Sigmoid colon (tissue), 7 donors: ENCODE measurements at places on chromosomes 3 and 15. TPM values are rescaled to one million over a fixed set of nuclear protein-coding genes. Genes with fewer than 3 reads are reported as not detected.

Gene RPP14
- total RNA-seq = 16.7 TPM

Gene FSD2
- not detected for total RNA-seq

Gene FRMD5
- total RNA-seq = 0.66 TPM

Gene IMP3
- 117 TPM for total RNA-seq

Gene ACVR2B
- total RNA-seq = 9.1 TPM

DNA sequence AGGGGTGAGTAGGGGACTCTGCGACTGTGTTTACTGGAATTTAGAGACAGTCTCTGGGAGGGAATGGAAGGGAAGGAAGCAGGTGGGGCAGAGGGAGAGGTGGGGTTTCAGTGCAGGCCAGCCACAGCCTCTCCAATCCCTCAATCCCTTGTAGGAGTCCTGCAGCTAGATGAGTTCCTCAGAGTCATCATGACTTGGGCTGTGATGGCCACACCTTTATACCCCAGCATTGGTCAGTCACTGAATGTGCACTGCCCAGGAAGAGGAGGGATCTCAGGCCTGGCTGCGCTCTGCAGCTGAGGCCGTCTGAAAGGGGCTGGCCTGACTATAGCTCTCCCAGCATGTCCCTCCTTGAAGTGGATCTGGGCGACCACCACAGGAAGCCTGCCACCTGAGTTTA, 67.3 kb upstream of the GLCE start:
- H3K36me3 ChIP-seq = no peaks in the 10 kb centered on the region
- peaks cover 3% of the 10 kb centered on the region for H3K27me3 ChIP-seq
- H3K4me1 ChIP-seq = no peaks in the 10 kb centered on the region
- no peak overlapping the region for H3K27ac ChIP-seq

- no peak overlapping the region for H3K27ac ChIP-seq
- peaks cover 14% of the 10 kb centered on the region for H3K4me1 ChIP-seq
- no peak overlapping the region for H3K4me3 ChIP-seq
- no peaks in the 10 kb centered on the region for H3K36me3 ChIP-seq
- no peak for DNase-seq
- no peaks in the 10 kb centered on the region for H3K27me3 ChIP-seq
These were observed 481.0 kb upstream of the PROK2 start for GRCh38 chr3:72266016-72266370.

DNA sequence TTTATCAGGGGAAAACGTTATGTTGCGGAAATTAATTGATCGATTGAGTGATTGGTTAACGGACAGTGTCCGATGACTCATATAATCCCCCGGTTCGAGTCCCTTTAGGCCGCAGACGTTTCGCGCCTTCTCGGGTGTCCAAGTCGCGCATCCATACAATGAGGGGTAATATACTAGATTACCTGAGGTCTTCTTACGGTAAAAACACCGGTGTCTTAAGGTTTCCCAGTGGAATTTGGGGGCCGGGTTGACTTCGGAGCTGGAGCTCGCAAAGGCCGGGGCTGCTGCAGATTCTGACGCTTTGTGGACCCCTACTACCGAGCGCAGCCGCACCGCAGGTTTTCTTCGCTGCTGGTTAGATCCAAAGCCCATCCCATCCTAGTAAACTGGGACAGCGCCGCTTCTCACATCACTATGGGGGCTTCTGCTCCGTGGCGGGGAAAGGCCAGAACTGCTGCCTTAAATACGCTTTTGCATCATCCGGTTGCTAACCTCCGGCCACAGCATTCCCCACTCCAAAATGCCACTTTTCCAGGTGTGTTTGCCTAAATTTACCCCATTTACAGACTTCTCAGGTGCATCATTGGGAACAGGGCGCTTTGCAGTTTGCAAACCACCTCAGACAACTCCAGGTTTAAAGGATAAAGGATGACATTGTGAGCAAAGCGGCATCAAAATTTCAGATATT, 858 bp upstream of the SACM1L start:
- no peaks in the 10 kb centered on the region for H3K27me3 ChIP-seq
- H3K27ac ChIP-seq = peak overlapping the region; percentile 94
- peaks cover 10% of the 10 kb centered on the region for H3K36me3 ChIP-seq
- peak overlapping the region; percentile 76 for H3K4me3 ChIP-seq
- no peak for DNase-seq

DNA sequence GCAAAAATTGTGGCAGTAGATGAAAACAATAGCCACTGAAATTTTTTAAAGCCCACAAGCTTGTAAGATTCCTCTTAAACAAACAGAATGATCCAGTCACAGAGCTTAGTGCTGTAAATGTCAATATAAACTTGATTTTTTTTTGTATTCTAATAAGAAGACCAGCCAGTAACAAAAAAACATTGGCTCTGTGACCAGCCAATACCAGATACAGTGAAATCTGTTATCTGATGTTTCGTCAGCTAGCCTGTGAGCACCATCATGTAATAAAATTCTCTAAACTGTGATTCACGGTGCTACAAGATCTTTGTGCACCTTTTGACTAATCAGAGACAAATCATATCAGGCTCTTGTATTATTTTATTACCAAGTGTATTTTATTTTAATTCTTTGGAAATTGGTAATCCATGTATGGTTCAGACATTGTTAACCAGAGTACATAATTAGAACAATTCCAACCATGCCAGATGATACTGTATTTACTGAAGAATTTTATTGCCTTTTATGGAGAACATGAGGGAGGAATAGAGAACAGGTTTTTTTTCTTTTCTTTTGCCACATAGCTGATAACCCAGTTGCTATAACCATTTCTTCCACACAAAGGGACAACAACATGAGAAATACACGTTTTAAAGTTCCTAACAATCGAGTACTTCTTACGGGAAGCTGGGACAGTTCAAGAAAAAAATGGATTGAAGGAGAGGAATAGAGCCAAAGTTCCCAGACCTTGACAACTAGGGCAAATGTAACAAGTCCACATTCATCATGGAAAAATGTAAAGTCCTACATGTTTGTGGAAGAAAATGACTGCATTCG, 71.9 kb downstream of the FILIP1L start:
- no peaks in the 10 kb centered on the region for H3K27me3 ChIP-seq
- H3K4me1 ChIP-seq = peaks cover 61% of the 10 kb centered on the region
- no peak for DNase-seq
- no peak overlapping the region for H3K4me3 ChIP-seq

- DNase-seq = peak; percentile 73
- H3K4me1 ChIP-seq = peaks cover 37% of the 10 kb centered on the region
- H3K36me3 ChIP-seq = no peaks in the 10 kb centered on the region
- H3K27me3 ChIP-seq = no peaks in the 10 kb centered on the region
These were observed 24.0 kb downstream of the ABI3BP start for GRCh38 chr3:100968932-100969906.

DNA sequence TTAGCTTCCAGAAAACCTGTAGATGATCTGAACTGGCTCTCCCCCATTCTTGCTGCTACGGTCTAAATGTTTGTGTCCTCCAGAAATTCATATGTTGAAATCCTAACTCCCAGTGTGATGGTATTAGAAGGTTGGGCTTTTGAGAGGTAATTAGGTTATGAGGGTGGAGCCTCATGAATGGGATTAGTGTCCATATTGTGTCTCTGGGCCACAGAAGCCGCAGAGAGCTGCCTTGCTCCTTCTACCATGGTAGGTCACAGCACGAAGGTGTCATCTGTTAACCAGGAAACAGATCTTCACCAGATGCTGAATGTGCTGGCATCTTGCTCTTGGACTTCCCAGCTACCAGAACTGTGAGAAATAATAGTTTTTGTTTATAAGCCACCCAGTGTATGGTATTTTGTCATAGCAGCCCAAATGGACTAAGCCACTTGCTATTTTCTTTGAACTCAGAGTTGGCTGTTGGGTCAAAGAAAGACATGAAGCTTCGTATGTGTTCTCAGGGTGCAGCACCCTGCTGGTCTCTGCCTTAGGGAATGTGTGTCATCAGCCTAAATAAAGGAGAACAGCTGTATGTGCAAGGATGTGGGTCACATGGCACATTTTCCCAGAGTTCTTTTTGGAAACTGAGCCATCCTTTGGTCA, 317.5 kb upstream of the SLCO3A1 start:
- no peak for DNase-seq
- H3K4me3 ChIP-seq = no peak overlapping the region
- no peaks in the 10 kb centered on the region for H3K27me3 ChIP-seq
- no peaks in the 10 kb centered on the region for H3K36me3 ChIP-seq
- H3K4me1 ChIP-seq = peaks cover 24% of the 10 kb centered on the region
- peak overlapping the region; percentile 36 for H3K27ac ChIP-seq
